Hematopoietic multipotent progenitor cell treated with erythropoietin and hydrocortisone succinate and interleukin-3 and kit ligand, for 4 days (in vitro differentiated cells): ENCODE measurements at places on chromosomes 1 and 21.

DNA sequence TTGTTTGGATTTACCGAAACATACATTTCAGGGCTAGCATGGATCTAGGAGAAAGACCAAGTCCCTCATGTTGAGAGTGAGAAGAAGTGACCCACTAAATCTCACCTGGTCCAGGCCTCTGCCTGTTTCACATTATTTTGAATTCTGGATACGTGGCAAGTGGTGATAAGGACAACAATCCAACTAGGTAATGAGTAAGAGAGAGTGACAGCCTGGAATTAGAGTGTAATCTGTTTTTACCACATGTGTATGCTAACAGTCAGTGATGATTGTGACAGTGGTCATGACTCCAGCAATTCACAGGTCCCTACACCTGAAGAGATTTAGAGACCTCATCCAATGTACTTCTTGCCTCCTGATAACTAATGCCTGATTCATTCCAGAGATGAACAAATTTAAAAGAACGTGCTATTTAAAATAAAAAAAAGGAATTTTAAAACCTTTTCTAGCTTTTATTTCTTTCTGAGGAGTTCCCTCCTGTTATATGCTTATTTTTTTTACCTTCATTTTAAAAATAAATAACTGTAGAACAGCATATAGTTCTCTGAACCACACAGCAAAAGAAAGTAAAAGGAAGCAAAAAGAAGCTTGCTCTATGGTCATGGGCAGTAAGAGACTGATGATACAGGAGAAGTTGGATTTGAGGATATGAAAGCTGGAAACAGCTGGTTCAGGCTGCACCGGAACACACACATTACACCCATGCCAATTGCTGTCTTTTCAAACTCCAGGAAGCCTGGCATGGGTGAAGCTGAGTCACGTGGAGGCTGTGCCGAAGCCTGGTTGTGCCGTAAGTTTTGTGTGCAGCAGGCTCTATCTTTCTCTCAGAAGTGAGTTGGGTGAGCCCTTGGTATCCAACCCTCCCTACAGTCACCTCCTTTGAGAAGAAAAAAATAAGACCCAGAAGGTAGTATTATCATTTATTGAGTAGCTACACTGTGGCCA is 14.7 kb downstream of the C1orf116 start:
- peak; percentile 57 for DNase-seq

- DNase-seq: no peak
These were observed 4.3 kb upstream of the OR10X1 start for GRCh38 chr1:158583962-158584361.

- DNase-seq: peak; percentile 47
These were observed 258.5 kb downstream of the TRABD2B start for GRCh38 chr1:47738560-47739182.

DNA sequence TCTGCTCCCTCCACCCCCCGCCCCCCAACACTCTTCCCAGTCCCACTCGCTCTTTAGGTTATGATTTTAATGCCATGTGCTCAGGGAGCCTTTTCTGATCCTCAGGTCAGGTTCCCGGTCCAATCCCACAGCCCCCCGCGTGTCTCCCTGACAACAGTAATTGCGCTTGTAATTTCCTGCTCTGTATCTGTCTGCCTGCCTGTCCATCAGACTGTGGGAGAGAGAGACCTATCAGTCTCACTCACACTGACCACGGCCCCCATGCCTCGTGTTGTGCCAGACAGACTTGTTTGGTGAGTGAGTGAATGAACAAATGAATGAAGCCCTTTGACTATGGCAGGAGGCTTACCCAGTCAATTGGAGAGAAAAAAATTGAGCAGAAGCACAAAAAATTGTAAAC is 50.8 kb upstream of the ECE1 start:
- DNase-seq: peak; percentile 58

DNA sequence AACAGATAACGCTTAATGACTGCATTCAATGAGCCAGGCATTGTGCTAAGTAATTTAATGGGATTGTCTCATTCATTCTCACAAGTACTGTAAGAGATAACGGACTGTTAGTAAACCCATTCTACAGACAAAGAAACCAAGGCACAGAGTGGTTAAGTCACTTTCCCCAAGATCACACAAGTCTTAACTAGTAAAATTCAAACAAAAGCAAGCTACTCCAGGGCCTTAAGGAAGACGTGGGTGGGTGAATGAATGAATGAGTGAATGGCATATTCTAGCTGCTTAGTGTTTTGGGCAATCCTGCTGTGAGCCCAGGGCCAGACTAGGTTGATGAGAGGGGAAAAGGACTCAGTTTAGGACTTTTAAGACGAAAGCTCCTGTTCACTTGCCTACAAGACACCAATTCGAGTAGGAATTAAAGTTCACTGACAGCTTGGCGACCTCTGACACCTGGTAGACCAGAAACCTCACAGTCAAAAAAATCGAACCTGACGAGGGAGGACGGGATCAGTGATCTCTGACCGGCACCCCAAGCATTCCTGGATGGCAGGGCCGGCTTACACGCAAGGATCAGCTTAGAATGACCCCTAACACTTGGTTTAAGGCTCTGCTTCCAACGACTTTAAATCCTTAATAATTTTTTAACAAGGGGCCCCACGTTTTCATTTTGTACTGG is 557 bp downstream of the EMC1 start:
- DNase-seq: peak; percentile 40

DNA sequence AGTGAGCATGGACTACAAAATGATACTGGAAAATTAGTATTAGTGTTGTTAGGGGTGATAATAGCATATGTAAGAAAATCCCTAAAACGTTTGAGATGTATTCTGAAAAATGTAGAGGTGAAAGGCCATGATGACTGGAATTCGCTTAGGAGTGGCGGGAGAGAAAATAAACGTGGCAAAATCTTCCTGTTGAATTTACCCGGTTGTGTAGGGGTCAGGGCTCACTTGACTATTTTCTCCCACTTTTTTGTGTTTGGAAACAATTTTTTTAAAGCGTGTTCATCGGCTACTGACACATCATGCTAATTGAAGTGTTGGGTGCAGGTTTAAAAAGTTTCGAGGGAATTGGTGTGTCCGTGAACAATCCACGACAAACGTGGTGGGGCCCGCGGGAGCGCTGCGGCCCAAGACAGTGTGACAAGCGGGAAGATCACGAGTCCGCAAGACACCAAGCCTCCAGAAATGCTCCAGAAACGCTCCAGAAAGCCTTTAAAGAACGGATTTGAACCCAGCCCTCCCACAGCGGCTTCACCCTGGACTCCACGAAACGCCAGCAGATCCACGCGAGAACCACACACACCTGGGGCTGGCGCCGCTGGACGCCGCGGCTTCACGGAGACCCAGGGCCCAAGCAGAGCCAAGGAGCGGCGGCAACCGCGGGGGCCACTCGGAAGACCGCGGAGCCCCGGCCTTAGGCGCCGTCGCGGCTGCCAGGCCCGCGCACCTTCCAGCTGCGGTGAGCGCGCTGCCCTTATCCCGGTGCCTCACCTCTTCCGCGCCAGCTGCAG is 573 bp downstream of the PSMG1 start:
- DNase-seq: peak; percentile 60

DNA sequence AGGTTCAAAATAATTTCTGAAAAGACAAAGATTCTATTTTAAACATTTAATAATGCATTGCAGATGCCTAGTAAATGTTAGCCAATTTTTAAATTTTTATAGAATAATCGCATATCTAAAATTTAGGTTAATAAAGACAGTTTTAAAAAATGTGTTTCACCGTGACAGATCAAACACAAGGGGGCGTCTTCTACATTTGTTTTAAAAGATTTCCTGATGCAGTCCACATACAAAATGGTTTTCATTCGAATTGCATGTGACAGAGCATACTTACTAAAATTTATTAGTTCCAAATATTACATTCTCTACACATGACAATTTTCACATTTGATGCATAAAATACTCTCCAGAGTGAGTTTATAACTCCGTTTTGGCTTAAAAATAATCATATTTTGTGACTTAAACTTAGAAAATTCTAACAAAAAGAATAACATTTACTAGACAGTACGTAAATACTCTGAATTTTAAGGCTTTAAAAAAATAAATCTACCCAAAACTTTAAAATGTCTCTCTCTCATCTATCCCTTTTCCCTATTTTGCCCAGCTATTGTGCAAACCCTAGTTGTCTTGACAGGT is 75.5 kb downstream of the ADAMTS1 start:
- DNase-seq: peak; percentile 68

- no peak for DNase-seq
These were observed 805.3 kb downstream of the USP25 start for GRCh38 chr21:16535102-16535422.

GRCh38 chr1:53946252-53947171 is at the start of gene LRRC42:
TSS of gene LRRC42 (plus strand) at chr1:53946350. CDS start at chr1:53952000, 5,650 bp downstream.
- DNase-seq: no peak

DNA sequence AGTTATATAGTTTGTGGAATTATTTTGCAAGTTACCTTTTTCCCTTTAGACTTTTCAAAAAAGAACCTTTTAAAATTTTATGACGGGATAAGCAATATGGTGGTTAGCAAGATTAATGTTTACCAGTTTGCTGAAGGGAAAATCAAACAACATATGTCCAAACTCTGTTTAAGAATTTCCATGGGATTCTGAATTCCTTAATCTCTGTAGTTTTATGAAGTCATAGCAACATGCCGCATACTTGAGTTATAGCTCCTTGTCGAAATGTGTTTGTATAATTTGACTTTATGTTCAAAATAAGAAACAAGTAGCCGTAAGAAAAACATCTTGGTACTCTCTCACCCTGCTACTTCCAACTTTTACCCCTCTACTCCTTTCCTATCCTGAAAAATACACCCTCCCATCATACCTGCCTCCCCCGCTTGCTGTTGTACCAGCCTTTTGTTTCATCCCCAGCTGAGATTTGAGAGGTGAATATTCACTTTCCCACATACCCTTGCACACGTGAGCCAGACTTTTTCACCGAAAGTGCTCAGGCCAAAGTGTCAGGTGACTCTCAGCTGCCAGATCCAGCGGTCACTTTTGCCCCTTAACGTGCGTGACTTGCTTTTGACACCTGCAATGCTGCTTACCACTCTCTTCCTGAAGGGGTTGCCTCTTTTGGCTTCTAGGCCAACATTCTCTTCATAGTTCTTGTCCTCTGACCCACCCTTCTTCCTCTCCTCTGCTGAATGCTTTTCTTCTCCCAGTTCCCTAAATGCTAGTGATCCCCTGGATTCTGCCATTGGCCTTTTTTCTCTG is 83.5 kb upstream of the ZNF326 start:
- no peak for DNase-seq

DNA sequence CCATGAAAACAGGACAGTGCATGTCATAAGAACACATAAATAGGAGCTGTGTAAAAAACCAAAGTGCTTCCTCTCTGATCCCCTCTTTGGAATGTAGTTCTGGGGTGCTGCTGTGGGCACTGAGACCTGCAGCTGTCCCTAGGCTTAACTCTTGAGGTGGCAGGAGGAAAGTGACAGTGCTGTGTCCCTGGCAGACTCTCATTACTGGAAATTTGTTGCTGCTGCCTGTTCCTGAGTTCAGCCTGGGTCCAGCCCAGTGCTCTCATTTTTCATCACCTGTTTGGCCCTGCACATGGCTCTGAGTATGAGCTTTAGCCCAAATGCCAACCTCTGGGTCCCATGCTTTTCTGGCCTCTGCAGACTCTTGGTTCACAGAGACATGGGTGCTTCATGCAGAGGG is 329.3 kb downstream of the DSCAM start:
- no peak for DNase-seq

DNA sequence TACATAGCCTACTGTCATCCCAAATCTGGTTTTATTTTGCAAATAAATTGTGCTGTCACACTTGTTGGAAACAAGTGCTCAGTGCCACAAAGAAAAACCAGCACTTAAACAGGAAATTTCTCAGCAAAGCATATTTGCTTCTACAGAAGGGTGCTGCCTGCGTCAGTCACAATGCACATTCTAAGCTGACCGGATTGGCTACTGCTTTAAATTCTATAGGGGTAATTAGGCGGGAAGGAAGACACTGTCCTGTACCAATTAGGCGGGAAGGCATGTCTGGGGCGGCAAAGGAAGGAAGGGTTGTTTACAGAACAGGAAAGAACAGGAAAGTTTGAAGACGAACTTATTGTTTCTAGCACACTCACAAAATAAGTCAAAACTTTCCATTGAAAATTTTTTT is 2.8 kb downstream of the IFI16 start:
- DNase-seq: peak; percentile 88

DNA sequence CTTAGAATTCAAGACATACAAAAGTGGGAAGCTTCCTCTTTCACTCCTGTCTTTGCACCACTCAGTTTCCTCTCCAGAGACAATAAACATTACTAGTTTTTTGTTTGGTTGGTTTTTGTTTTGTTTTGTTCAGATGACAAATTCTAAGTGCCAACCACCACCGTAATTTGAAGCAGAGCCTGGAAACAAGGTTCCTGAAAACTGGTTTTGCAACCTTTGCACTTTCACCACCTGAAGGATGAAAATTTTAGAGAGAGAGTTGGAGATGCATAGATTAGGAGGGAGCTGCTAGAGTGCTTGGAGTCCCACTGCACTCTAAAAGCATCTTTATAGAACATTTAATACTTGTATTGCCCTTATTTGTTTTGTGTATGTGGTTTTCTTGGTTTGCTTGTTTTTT is 20.2 kb upstream of the MGST3 start:
- no peak for DNase-seq

GRCh38 chr1:8879922-8880676 is 1.6 kb upstream of the ENO1 start:
- DNase-seq: peak; percentile 97

DNA sequence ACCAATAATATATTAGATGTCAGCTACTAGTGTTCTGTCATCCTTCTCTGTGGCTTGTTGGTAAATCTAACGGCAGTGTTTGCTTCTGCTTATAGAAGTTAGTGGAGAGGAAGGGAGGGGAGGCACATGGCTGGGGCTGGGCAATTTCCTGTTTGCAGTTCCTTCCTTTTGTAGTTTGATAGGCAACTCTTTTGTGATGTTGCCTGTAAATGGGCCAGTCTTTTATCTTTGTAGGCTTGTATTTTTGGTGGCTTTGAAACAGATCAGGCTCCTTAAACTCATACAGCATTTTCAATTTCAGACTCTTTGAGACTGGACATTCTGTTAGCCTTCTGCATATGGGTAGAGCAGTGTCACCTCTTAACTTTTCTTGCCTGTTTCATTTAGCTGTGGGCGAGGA is 48.1 kb downstream of the CDC14A start:
- peak; percentile 95 for DNase-seq

DNA sequence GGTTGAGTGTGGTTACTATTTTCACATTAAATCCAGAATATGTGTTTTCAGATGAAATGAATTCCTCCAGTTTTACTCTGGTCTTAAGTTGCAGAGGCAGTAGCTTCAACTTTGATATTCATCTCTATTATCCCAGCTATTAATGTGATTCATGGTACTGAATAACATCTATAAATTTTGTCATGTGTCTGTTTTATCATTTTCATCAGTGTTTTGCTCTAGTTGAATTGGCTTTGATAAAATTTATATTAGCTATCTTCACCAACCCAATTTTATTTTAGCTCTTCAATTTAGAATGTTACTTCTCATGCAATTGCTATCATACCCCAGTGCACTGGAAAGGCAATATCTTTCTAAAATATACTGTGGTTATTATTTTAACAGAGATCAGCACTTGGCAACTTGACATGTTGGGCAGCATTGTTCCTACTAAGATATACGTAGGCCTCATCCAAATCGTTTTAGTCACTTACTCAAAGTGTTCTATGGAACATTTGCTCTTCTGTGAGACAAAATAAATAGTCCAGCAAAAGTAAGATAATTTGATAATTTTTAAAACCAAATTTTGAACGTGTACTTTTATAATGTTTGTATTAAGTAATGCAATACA is 184.3 kb downstream of the NCAM2 start:
- no peak for DNase-seq

- DNase-seq: no peak
These were observed 24.0 kb upstream of the ELOA start for GRCh38 chr1:23719162-23719820.
